Stimulated activated CD4-positive, alpha-beta T cell treated with anti-CD3 and anti-CD28 coated beads, Interleukin-15, amount 100 ng/mL, for 1 hour (primary cell): ENCODE measurements at places on chromosomes 6 and 20.

DNA sequence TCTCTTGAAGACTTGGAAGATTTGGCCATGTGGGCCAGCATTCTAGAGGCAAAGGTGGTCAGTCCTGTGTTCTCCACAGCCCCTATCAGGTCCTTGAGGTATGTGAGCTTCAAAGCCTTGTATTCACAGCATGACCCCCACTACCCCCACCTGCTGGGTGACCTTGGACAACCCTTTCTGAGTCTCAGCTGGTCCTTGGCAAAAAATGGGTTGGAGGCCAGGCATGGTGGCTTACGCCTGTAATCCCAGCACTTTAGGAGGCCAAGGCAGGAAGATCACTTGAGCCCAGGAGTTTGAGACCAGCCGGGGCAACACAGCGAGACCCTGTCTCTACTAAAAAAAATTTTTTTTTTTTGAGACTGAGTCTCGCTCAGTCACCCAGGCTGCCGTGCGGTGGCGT lies 42.6 kb downstream of the UBE2V1 start:
- DNase-seq: no peak

GRCh38 chr6:39714802-39715201 lies 10.4 kb downstream of the KIF6 start:
- no peak for DNase-seq

DNA sequence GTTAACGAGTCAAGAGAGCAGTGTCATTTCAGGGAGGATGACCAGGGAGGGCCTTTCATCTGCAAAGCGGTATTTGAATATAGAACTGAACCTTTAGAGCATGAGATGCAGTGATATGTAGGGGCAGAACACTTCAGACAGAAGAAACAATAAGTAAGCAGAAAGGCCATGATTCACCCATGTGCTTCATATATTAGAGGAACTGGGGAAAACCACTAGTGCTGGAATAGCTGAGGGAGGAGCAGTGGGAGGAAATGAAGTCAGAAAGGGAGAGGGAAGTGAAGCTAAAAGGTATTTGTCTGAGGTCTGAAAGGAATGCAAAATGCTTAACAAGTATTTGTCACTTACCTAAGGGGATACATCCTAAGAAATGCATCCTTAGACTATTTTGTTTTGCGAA lies 391.2 kb downstream of the ADGRB3 start:
- DNase-seq: no peak

DNA sequence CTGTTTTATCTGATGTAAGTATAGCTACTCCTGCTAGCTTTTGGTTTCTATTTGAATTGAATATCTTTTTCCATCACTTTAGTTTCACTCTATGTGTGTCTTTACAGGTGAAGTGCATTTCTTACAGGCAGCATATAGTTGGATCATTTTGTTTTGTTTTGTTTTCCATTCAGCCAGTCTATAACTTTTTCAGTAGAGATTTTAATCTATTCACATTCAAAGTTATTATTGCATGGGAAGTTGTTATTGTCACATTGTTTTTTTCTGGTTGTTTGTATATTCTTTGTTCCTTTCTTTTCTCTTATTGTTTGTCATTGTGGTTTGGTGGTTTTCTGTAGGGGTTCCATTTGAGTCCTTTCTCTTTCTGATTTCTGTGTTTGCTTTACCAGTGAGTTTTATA lies 151.2 kb downstream of the PDE10A start:
- DNase-seq: no peak

DNA sequence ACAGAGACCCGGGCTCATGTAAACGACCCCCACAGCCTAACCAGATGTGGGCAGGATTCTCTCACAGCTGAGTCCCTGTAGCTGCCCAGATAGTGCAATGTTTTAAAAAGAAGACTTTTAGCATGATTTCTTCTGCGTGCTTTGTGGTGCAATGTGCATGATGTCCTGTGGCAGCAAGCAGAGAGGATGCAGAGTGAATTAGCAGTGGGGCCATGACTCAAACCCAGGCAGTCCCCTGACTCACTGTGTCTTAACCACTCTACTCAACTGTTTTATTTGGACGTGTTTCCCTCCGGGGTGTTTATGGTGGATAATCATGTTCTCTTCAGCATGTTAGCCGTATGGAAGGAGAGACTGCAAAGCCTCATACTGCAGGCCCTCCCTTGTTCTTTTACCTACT lies 247.9 kb downstream of the SLC24A3 start:
- DNase-seq: no peak

GRCh38 chr6:108353853-108354252 lies 59.0 kb downstream of the AFG1L start:
- DNase-seq: no peak

DNA sequence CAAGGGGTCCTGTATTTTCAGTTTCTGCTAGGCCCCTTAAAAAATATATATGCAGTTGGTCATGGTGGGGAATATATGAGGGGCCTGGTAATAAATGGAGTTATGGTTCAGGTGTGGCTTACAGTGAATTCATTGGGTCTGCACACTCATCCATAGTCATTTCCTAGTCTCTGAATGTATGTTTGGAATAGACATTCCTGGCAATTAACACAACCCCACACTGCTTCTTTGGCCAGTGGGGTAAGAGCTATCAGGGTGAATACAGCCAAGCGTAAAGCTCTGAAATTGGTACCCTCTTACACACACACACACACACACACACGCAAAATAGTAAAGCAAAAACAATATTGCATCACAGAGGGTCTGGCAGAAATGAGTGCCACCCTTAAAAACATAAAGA lies 56.5 kb downstream of the QRSL1 start:
- no peak for DNase-seq

GRCh38 chr6:110449541-110449895 lies 26.9 kb downstream of the SLC22A16 start:
- DNase-seq: no peak

GRCh38 chr6:156827382-156827781 lies 50.2 kb downstream of the ARID1B start:
- DNase-seq: no peak

GRCh38 chr6:105550955-105551620 lies 148.2 kb upstream of the PREP start:
- no peak for DNase-seq

DNA sequence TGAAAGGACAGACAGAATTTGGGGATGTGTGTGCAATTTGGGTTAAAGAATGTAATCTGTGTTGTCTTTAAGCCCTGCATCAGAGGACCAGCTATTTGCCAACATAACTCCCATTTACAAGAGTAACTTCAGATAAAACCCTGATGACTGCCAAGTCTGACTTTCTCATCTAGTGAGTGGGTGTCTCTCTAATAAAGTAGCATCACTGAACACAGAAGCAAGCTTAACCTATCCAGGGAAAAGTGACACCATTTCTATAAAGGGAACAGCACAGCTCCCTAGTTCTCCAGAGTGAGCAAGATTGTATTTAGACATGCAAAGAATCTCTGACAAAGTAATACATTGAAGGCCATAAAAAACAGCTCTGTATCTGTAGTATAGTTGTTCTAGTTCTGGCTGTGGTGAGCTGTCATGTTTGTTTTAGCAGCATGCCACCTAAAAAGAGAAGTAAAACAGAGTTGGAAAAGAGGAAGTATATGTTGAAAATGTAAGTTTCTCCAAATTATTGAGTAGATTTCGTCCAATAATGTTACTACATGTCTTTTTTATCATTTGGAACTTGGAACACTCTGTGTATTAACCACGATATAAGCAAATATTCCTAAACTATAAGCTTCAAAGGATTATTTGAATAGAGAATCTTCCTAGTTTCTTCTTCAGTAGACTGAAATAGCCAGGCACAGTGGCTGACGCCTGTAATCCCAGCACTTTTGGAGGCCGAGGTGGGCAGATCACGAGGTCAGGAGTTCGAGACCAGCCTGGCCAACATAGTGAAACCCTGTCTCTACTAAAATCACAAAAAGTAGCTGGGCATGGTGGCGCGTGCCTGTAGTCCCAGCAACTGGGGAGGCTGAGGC lies 8.8 kb upstream of the PIM1 start:
- DNase-seq: no peak

DNA sequence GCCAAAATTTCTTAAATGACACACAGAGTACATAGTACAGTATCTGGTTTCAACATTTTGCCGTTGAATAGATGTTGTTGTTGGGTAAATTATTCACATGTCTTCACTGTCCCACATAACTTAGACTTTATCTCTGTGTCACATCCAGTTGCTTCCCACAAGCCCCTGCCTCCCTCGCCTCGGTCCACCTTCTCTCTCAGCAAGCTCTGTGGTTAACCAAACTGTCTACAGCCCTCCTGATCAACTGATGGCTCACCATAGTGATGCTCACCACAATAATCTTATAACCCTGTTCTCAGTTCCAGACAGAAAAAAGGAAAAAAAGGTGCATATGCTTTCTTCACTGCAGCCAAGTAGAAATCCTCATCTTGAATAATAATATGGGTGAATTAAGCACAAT lies 23.0 kb downstream of the IL17F start:
- DNase-seq: no peak

- DNase-seq: no peak
Measured at GRCh38 chr20:34065260-34065659, 46.8 kb downstream of the EIF2S2 start.

DNA sequence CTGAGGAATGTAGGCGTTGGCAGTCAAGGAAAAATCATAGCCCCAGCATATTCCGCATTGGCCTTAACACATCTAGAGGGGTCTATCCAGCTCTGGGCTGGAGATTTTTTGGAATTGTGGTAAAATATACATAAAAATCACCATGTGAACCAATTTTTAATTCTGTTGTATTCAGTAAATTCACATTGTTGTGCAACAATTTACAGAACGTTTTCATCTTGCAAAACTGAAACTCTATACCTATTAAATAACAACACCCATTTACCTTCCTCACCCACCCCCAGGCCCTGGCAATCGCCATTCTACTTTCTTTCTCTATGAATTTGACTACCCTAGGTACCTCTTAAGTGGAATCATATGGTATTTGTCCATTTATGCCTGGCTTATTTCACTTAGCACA lies 6.8 kb upstream of the JAG1 start:
- DNase-seq: no peak

DNA sequence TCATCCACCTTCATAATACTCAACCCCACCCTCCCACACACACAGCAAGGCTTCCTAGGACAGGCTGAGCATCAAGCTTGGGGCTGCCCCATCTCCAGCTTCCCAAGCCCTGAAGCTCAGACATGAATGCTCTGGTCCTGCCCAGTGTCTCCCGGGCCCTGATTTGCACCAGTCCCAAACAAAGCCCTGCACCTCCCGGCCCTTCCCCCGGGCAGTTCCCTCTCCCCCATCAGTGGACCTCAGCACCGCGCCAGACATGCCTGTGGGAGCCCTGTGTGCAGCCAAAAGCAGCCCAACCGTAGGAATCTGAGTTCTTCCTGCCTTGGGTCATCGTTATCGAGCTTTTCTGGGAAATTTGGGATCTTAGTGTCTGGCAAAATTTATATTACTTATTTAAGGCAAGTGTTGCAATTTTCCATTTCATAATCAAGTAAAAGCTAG lies 63.5 kb downstream of the THBS2 start:
- DNase-seq: no peak

DNA sequence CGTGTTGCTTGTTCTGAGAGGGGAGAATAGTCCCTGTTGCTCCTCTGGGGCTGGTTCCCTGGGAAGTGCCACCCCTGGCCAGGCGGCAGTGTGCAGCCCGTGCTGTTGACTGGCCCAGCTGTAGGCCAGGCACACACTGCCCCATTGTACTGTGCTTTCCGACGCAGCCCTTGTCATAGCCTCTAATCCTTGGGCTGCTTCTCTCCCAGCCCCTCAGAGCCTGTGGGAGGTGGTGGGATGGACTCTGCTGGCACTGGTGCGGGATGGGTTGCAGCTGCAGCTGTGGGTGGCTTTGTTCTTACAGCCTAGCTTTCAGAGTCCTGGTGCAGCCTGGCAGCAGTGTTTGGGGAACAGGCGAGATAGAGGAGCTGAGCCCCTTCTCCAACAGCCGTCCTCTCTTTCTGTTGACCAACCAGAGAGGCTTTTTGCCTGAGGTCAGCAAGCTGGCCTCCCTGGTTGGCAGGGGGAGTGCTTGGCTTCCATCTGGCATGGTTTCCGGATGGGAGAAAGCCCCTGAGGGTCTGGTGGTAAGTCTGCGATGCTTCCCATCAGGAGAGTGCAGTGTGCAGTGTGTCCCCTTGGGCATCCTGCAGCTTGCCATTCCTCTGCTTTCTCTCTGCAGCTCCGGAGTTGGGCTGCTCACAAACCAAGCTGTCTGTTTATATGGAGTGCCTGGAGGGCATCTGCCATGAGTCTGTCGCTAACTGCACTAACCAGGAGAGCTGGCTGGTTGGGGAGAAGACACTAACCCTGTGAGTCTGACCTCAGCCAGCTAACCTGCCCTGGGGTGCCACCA lies 12.1 kb downstream of the TJAP1 start:
- DNase-seq: no peak

DNA sequence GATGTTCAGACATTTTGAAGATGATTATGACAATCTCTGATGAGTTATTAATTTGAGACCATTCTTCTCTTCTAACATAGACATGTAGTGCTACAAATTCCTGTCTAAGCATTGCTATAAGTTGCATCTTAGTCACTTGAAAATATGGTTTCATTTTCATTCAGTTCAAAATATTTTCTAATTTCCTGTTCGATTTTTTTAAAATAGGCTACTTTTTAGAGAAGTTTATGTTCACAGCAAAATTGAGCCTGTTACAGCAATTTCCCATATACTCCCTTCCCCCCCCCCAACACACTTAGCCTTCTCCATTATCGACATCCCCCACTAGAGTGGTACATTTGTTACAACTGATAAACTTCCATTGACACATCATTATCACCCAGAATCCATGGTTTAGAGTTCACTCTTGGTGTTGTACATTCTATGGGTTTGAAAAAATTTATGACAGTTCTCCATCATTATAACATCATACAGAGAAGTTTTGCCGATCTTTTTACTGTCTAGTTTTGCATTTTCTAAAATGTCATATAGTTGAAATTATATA lies 31.2 kb downstream of the PLAGL1 start:
- DNase-seq: no peak

DNA sequence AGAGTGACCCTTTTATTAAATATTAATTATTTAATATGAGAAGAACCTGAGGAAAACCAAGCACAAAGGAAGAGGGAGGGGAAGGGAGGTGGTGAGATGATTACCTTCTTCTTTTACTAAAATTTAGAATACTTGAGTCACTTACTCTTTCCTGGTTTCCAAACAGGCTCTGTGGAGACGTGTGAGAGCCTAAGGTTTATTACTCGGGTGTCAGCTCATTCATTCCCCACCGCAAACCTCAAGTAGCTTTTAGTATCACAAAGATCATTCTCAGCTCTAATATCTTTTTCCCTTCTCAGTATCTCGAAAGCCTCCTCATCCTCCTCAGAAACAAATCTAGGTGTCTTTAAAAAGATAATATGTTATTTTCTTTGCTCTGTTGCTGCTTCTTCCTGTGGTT lies 497.2 kb upstream of the JARID2 start:
- DNase-seq: no peak

- no peak for DNase-seq
Measured at GRCh38 chr6:105882828-105883227, 203.3 kb upstream of the PRDM1 start.

GRCh38 chr6:157536223-157536545 lies 155.2 kb downstream of the ZDHHC14 start:
- no peak for DNase-seq

GRCh38 chr20:60295214-60295613 lies 337.0 kb downstream of the CDH26 start:
- DNase-seq: no peak
